CD4-positive, alpha-beta T cell (primary cell): ENCODE measurements at places on chromosomes 3 and 15. TPM values are rescaled to one million over a fixed set of nuclear protein-coding genes. Genes with fewer than 3 reads are reported as not detected.
A peak's percentile ranks its signal among the peaks of the same experiment; 100 is the strongest.

DNA sequence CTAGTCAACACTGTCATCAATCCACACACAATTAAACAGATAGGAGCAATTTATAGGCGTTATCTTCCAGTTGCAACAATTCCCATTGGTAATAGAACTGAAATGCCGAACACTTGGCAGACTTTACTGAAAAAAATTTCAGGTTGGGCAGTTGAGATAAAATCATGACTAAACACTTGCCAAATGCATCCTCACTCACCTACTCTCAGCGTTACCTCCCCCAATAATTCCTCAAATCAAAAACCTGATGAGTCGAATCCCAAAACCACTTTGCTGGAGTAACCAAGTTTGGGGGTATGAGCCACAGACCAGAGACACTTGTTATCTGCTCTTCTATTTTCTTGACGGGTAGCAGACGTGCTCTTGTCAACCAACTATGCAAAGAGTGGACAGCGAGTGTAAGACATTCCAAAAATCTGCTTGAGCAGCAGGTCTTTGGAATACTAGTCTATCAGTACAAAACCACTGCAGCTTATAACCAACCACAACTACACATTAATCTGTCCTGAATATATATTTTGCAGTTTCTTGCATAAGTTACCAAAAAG lies 30.3 kb downstream of the PPP1R2 start:
- H3K36me3 ChIP-seq = peaks cover 57% of the 10 kb centered on the region
- DNase-seq = no peak
- peaks cover 4% of the 10 kb centered on the region for H3K4me1 ChIP-seq
- no peak overlapping the region for H3K4me3 ChIP-seq
- no peaks in the 10 kb centered on the region for H3K27me3 ChIP-seq

- no peak for DNase-seq
- no peak overlapping the region for H3K4me3 ChIP-seq
- no peaks in the 10 kb centered on the region for H3K36me3 ChIP-seq
- no peaks in the 10 kb centered on the region for H3K4me1 ChIP-seq
- H3K27ac ChIP-seq = no peak overlapping the region
Measured at GRCh38 chr15:38005953-38006808, 71.7 kb downstream of the TMCO5A start.

DNA sequence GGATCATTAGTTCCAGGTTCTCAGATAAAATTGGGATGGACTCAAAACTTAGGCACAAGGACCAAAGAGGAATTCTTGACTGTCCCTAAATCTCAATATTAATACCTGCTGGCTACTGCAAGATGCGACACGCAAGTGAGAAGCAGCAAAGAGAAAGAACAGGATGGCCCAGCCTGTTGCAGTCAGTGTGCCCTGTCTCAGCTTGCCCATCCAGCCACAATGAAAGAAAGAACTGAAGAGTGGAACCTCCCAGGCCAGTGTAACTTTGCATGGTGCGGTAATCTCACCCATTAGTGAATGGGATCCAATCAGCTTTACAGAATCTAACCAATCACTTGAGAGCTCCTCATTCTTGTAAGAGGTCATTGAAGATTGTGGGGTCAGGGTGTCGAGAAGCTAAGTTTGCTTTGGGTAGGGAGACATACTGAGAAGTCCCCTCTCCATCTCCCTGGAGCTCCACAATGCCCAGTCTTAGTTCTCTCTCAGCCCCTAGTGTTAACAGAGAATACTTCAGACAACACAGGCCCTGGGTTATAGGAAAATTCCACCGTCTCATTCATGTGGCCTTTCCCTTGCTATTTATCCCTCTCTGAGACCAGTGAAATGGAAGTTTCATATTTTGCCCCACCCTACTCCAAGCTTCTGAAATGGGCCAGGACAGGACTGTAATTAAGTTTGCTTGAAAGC lies 3.2 kb upstream of the SLC9A9 start:
- no peak for DNase-seq
- H3K4me3 ChIP-seq = no peak overlapping the region
- H3K36me3 ChIP-seq = no peaks in the 10 kb centered on the region
- peaks cover 15% of the 10 kb centered on the region for H3K4me1 ChIP-seq
- H3K27me3 ChIP-seq = no peaks in the 10 kb centered on the region

DNA sequence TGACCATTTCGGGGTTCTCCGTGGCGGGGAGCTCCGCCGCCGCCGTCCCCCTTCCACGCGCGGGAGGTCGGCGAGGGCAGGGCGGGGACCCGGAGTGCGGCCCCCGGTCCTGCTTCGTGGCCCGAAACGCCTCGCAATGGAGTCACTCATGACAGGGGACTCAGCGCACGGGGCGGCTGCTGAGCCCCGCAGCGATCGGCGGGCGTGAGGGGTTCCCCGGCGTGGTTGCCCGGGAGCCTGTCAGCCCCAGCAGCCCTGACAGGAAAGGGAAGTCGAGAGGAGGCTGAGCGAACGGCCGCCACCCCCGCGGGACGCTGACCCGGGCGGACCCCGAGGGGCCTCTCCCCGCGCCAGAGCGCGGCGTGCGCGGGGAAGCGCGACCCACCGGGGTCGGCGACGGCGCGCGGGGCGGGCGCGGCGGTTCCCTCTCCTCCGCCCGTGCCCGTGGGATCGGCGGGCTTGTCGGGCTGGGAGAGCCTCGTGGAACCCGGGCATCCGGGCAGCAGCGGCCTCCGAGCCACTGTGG lies 564 bp upstream of the PIGZ start:
- peaks cover 11% of the 10 kb centered on the region for H3K4me1 ChIP-seq
- no peak overlapping the region for H3K27ac ChIP-seq
- peak overlapping the region; percentile 52 for H3K4me3 ChIP-seq
- no peaks in the 10 kb centered on the region for H3K27me3 ChIP-seq

DNA sequence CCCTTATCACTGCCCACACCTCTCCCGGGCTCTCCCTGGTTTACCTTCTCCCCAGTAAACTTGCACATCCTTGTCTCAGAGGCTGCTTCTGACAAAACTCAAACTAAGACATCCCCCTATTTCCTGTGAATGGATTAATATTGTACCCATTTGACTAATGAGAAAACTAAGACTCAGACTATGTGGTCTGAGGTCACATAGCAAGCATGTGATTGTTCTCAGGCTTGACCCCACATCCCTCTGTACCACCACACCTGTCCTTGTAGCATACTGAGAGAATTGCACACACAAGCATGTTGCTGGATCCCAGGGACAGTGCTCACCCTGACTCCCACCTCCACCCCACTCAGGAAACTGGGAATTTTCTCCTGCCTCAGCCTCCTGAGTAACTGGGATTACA lies 90.7 kb upstream of the HES1 start:
- H3K4me1 ChIP-seq = no peaks in the 10 kb centered on the region
- no peak overlapping the region for H3K27ac ChIP-seq
- no peak for DNase-seq
- H3K27me3 ChIP-seq = peaks cover 2% of the 10 kb centered on the region

- no peak for DNase-seq
- H3K27ac ChIP-seq = no peak overlapping the region
Measured at GRCh38 chr15:86425746-86426145, 346.1 kb downstream of the AGBL1 start.

DNA sequence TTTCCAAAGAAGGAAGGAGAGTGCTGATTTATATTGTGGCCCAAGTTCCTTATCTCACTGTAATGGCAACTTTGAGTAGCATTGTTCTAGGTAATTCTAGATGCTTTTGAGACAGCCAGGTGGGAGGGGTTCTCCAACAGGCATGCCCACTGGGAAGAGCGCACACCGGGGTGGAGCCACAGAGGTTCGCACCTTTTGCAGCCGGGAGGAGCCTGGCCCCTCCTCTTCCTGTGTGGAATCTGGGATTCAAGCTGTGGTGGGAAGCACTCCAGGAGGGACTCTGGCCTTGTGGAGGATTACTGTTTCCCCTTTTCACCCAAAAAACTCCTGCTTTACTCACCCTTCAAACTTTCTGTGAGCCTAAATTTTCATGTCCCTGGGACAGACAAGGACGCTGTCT lies 53.1 kb downstream of the CFAP20DC start:
- no peak overlapping the region for H3K4me3 ChIP-seq
- no peaks in the 10 kb centered on the region for H3K27me3 ChIP-seq
- no peak overlapping the region for H3K27ac ChIP-seq
- no peak for DNase-seq
- no peaks in the 10 kb centered on the region for H3K36me3 ChIP-seq

- H3K4me3 ChIP-seq = no peak overlapping the region
- no peaks in the 10 kb centered on the region for H3K36me3 ChIP-seq
- peaks cover under 1% of the 10 kb centered on the region for H3K27me3 ChIP-seq
- H3K27ac ChIP-seq = no peak overlapping the region
Measured at GRCh38 chr3:16173283-16174025, 1.0 kb upstream of the GALNT15 start.

DNA sequence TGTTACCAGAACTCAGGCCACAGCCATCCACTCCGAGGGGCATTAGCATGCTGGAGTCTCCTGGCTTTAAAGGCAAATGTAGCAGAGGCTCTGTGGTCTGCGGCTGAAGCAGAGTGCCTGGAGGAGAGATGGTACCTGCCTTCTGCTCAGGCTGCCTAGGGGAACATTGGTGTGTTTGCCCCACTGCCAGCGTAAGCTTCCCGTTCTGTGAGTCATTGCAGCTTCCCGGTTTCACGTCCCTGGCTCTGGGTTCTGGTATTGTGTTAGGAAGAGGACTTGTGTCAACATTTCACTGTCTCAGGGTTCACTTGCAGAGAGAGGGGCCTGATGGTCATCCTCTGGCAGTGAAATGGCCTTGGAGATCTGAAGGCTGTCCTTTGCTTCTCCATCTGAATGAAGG lies 1.8 kb downstream of the GASK1A start:
- H3K36me3 ChIP-seq = no peaks in the 10 kb centered on the region
- peaks cover 31% of the 10 kb centered on the region for H3K27me3 ChIP-seq
- H3K27ac ChIP-seq = no peak overlapping the region
- no peak for DNase-seq
- H3K4me3 ChIP-seq = no peak overlapping the region

DNA sequence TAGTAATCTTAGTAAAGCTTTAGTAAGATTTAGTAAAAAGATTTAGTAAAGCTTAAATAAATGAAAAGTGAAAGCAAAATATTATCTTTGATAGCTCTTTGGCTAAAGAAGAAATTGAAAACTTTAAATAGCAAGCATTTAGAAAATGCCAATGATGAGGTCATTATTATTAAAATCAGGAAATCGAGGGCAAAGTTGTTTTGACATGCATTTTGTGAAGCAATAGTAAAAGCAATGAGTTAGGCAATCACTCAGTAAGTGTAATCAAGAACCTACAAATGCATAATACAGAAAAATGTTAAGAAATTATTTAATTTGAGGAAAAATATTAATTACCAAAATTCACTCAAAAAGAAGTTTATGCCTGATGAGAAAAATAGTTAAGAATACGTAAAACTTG lies 280.3 kb upstream of the MME start:
- no peak for DNase-seq
- H3K4me1 ChIP-seq = no peaks in the 10 kb centered on the region
- no peak overlapping the region for H3K4me3 ChIP-seq
- no peaks in the 10 kb centered on the region for H3K27me3 ChIP-seq

- H3K27me3 ChIP-seq = no peaks in the 10 kb centered on the region
- no peak overlapping the region for H3K27ac ChIP-seq
- H3K4me1 ChIP-seq = no peaks in the 10 kb centered on the region
- H3K36me3 ChIP-seq = peaks cover 67% of the 10 kb centered on the region
Measured at GRCh38 chr3:71684046-71684756, 41.0 kb downstream of the EIF4E3 start.

DNA sequence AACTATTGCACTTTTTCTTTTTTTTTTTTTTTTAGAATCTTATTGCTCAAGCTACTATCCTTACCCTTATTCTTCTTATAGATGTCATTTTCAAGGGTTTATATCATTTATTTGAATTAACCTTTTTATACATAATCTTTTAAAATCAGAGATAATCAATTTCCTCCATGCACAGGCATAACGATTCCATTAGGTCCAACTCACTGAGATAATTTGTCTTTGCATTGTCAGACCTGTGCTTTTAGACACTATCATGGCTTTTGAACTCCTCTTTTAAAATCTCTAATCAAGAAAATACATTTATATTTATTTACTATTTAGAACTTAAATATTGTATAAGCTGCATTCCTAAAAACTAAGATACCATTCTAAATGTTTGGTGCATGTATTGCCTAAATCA lies 1454.9 kb downstream of the ZPLD1 start:
- H3K36me3 ChIP-seq = no peaks in the 10 kb centered on the region
- no peak for DNase-seq
- no peak overlapping the region for H3K4me3 ChIP-seq
- no peaks in the 10 kb centered on the region for H3K27me3 ChIP-seq
- no peaks in the 10 kb centered on the region for H3K4me1 ChIP-seq

- no peak overlapping the region for H3K4me3 ChIP-seq
- H3K36me3 ChIP-seq = no peaks in the 10 kb centered on the region
- H3K27ac ChIP-seq = no peak overlapping the region
- H3K4me1 ChIP-seq = peaks cover 10% of the 10 kb centered on the region
- no peak for DNase-seq
- H3K27me3 ChIP-seq = peaks cover 45% of the 10 kb centered on the region
Measured at GRCh38 chr3:66041116-66041515, 2.4 kb upstream of the MAGI1 start.

DNA sequence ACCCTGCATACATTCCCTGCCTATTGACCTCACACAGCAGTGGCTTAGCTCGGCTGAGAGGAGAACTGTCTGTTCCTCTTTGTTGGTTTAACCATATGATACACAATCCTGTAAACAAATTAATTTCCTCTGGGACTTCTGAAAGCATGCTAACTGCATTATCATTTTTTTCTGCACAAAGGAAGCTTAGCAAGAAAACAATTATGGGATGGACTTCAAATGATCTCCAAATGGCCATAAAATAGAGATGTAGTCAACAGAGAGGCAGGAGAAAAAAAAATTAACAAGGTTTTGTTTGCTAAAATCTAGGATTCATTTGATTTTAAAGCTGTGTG lies 14.4 kb upstream of the TMC3 start:
- no peaks in the 10 kb centered on the region for H3K4me1 ChIP-seq
- no peak for DNase-seq
- H3K27me3 ChIP-seq = no peaks in the 10 kb centered on the region
- H3K36me3 ChIP-seq = no peaks in the 10 kb centered on the region
- H3K27ac ChIP-seq = no peak overlapping the region
- no peak overlapping the region for H3K4me3 ChIP-seq

DNA sequence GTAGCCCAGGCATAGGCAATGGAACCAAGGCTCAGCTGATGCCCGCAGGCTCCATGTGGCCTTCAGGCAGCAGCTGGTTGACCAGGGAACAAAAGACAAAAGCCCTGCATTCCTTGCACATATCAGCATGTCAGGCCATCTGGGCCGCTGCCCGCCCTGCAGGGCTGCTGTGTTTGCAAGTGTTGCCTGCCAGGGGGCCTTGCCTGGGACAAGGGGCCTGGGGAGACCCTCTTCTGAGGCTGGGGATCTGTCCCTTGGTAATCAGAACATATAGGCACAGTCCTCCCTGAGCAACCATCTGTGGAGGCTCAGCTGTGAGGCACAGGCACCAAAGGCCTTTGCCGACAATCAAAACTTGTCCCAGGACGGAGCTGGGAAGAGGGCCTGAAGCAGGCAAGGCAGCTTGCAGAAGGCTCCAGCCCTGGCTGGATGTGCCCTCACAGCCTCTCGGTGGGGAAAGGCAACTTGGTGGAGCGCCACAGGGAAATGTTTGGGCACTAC lies 138.2 kb downstream of the TPRA1 start:
- no peaks in the 10 kb centered on the region for H3K36me3 ChIP-seq
- H3K4me1 ChIP-seq = peaks cover 22% of the 10 kb centered on the region
- H3K4me3 ChIP-seq = no peak overlapping the region

- H3K36me3 ChIP-seq = peaks cover 30% of the 10 kb centered on the region
- no peaks in the 10 kb centered on the region for H3K4me1 ChIP-seq
- no peak overlapping the region for H3K27ac ChIP-seq
- H3K4me3 ChIP-seq = no peak overlapping the region
- no peak for DNase-seq
Measured at GRCh38 chr3:16433701-16434151, 79.8 kb downstream of the RFTN1 start.

The PLA2G4E gene
- not detected for total RNA-seq

The TMCO5A gene
- total RNA-seq = not detected

The LRRC15 gene
- total RNA-seq = not detected

The ROBO1 gene
- 0.36 TPM for total RNA-seq

The CHST14 gene
- total RNA-seq = 5.1 TPM

The NANOGP8 gene
- not detected for total RNA-seq

The C3orf20 gene
- 0.14 TPM for total RNA-seq

The MCTP2 gene
- total RNA-seq = 10.8 TPM
